Testis (tissue), 5 donors: ENCODE measurements at places on chromosomes 5 and 9. TPM values are rescaled to one million over a fixed set of nuclear protein-coding genes. Genes with fewer than 3 reads are reported as not detected.

PLPPR1 gene
- total RNA-seq = 2.5 TPM

NR2F1-AS1 gene
- 15.6 TPM for total RNA-seq

DDX4 gene
- 85.8 TPM for total RNA-seq

GRCh38 chr9:698276-698675, 143.2 kb upstream of the DMRT1 start:
- no peaks in the 10 kb centered on the region for H3K36me3 ChIP-seq
- H3K27ac ChIP-seq = no peak overlapping the region
- DNase-seq = no peak
- H3K4me3 ChIP-seq = no peak overlapping the region
